ENCODE measurements at places on chromosomes 2 and 18. TPM values are rescaled to one million over a fixed set of nuclear protein-coding genes. Genes with fewer than 3 reads are reported as not detected.

The SERPINB4 gene
- total RNA-seq, result 0.54 TPM

The AQP12B gene
- total RNA-seq, result not detected

The SCN7A gene
- 0.29 TPM for total RNA-seq

The BOLL gene
- total RNA-seq, result not detected

The NMUR1 gene
- 0.29 TPM for total RNA-seq

The TIMM21 gene
- total RNA-seq, result 28.8 TPM

The TBR1 gene
- 2.4 TPM for total RNA-seq

The TSPYL6 gene
- not detected for total RNA-seq

The CYP27A1 gene
- 24.7 TPM for total RNA-seq

The CNDP1 gene
- total RNA-seq, result 0.51 TPM

The SERPINB3 gene
- 0.25 TPM for total RNA-seq

The CNRIP1 gene
- not detected for total RNA-seq

The NYAP2 gene
- not detected for total RNA-seq

The CYP1B1 gene
- total RNA-seq, result 2.4 TPM

DNA sequence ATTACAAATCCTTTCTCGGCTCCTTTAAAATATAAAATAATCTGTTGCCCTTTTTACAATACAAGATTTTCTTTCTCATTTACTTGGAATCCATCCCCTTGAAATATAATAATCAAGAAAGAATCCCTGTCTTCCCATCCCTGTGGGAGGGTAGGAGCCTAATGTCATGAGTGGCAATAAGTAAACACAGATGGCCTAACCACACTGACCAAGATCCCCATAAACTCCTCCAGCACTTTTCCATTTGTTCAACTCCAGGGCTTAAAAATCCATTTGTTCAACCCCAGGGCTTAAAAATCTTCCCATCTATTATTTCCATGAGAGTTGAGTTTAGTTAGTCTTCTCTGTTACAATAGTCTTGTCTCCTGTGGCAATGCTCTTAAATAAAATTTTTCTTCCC lies 297.6 kb downstream of the CDH7 start:
- no peak for DNase-seq

DNA sequence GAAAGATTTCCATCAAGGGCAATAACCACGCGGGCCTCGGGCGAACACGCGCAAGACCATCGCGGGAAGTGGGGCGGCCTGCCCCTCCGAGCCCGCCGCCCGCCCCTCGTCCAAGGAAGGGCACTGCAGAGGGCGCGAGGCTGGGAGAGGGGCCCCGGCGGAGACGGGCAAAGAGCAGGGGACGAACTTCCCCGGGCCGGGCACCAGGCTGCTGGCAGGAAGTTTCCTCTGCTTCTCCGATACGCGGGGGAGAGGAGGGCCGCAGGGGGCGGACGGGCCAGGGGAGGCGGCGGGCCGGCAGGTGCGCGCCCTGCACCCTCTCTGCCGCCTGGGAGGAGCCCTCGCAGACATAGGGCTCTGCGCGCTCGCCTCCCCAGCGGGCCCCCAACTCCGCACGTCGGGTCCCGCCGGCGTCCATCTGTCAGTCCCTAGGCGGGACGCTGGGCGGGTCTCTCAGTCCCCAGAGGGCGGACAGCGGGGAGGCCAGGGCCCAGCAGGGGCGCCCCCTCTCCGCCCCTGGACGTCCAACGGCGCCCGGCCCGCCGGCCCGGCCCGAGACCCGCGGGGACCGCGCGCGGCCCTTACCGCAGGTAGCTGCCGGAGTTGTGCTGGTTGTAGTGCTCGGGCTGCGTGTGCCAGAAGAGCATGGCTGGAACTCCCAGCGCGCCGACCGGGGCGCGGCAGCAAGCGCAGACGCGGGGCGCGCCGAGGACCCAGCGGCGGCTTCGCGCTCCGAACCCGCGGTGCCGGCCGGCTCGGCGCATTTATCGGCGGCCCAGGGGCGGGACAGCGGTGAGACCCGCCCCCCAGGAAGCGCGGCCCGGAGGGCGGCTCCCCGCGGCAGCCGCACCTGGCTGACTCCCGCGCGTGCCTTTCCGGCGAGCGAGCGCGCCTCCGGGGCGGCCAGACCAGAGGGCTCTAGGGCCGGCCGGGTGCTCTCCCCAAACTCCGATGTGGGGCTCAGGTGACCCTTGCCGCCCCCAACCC lies at the start of gene TFCP2L1:
Gene TFCP2L1, minus strand, starts transcription at position 740 of the 987 bp plus-strand sequence. Its CDS starts 93 bp downstream, at position 647.
- peak; percentile 86 for DNase-seq

DNA sequence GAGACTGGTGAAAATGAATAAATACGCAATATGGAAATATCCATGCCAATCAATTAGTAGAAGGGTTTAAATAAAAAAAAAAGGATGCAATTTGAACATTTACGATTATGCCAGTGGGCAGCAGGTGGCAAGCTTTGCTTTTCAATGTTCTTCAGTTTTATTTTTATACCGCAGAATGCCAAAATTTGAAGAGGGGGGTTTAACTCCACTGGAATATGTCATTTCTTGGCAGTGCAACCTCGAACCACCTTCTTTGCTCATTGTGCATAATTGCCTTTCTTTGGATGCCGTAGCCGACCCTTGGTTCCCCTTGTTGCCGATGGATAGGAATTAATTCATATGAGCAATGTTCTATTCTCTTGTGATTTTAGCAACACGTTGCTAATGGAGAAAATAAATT lies 88.0 kb downstream of the LTBP1 start:
- no peak for DNase-seq

DNA sequence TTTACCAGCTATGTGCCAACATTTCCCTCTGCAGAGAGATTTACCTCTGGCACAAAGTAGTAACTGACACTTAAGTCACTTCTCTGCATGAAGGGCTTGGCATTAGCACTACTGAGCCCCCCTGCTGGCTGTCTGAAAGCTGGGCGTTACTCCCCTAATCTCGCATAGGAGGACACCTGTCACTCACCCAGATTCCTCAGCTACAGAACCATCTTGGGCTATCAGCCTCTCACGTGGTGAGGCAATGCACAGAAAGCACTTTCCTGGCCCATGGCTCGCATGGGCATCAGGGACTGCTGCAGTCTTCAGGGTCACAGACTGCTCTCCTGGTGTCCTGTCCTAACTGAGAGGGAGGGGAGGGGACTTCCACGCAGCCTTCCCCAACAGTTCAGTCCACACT lies 12.0 kb downstream of the SERPINE2 start:
- DNase-seq, result peak; percentile 96

DNA sequence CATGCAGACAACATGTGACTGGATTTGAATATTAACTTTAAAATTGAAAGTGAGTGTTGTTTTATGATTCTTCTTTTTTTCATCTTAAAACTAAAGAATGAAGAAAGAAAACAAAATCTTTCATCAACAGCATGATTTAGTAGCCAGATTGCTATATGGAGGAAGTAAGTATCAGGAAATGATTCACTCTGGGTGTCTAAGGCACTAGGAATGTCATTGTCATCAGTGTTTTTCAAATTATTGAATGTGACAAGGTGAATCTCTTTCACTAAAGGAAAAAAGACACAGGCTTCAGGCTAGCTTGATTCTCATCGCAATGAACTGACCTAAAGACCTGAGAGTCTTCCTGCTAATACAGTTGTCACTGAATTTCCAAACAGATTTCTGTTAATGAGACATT lies 430.1 kb downstream of the FBXO15 start:
- no peak for DNase-seq

GRCh38 chr2:204133476-204133875 lies 196.9 kb downstream of the ICOS start:
- no peak for DNase-seq

DNA sequence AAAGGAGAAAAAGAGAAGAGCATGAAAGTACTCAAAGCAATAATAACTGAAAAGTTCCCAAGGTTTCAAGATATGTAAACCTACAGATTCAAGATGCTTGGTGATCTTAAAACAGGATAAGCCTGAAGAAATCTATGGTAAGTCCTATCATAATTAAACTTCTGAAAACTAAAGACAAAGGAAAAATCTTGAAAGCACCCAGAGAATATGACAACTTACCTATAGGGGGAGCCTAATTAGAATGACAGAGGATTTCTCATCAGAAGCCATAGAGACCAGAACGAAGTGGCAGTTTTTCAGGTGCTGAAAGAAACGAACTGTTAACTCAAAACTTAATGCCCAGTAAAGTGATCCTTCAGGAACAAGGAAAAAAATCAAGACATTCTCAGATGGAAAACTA lies 59.7 kb downstream of the XDH start:
- DNase-seq, result peak; percentile 21

- no peak for DNase-seq
Observed at GRCh38 chr2:79822136-79822535, 309.3 kb downstream of the CTNNA2 start.

GRCh38 chr2:64491426-64491825 lies 32.7 kb upstream of the AFTPH start:
- peak; percentile 26 for DNase-seq

GRCh38 chr2:172953970-172954852 lies 121.4 kb upstream of the MAP3K20 start:
- no peak for DNase-seq

DNA sequence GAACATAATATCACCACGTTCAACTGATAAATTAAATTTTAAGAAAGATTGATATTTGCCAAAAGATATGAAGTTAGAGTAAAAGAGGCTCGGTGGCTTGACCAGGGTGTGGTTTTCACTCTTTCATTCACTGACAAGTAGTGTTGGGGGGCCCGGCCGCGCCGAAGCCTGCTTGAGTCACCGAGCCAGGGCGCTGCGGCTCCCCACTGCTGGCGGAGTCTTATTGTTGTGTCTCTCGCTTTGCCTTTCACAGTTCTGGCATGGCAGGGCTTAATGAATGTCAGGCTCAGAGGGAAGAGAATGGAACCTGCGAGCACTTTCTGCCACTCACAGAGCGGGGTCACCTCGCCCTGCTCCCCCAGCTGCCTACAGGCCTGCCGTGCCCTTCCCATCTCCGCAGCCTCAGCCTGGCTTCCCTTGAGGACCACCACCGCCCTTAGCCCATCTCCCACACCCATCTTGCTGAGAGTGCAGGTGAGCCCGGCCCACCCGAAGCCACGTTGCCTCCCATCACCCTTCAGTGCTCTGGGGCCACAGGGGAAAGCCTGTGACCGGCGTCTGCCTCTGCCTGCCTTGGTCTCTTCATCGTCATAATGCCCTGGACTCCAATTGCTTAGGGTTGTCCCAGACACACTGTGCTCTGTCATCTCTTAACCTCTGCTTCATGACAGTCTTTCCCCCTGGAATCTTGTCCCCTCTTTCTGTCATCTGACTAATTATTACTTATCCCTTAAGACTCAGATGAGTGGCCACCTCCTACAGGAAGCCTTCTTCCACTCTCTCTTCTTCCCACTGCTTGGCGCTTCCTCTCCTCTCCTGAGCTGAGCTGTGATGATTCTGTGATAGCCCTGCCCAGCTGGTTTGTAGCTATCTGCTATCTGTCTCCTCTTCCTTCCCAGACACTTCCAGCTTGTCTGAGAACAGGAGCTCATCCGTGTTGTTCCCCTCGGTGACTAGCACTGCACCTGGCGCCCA lies 142.5 kb downstream of the FAM210A start:
- DNase-seq, result no peak

- no peak for DNase-seq
Observed at GRCh38 chr2:220043155-220043989, 415.9 kb downstream of the SLC4A3 start.

DNA sequence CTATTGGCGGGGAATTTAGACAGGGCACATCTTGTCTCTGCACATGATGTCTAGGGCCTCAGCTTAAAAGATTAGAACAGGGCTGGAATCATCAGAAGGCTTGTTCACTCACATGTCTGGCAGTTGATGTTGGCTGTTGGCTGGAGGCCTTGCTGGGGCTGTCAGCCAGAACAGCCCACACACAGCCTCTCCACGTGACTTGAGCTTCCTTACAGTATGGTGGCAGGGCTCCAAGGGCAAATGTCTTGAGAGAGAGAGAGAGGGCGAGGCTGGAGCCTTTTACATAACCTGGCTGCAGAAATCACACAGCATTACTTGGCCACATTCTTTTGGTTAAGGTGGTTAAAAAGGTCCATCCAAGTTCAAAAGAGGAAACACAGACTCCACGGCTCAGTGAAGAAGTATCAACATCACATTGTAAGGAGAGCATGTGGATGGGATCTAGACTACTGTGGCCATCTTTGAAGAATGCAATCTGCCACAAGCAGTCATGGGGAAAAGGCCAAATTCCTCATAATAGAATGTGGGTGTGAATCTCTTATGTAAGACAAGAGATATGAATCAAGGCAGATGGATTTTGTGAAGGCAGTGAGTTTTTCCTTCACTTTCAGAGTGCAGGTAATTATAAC lies 30.4 kb downstream of the SRSF7 start:
- no peak for DNase-seq

- DNase-seq, result no peak
Observed at GRCh38 chr18:23330423-23330822, 122.7 kb upstream of the RIOK3 start.

DNA sequence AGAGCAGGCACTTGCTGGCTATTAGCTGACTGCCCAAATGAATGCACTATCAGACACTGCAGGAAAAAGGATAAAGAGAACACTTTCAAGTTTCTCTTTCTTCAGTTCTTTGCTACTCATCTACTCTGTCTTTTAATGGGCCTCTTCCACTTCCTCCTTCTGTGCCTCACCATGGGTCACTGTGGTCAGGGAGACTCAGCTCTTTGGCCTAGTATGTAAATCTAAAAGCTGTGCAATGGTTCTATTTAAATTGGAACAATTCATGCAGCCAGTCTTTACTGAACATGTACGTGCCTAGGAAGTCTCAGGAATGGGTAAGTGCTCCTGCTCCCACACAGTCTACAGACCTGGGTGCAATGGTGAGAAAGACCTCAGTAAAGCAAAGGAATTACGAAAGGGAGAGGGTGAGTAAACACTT lies 79.1 kb upstream of the DNMT3A start:
- no peak for DNase-seq

DNA sequence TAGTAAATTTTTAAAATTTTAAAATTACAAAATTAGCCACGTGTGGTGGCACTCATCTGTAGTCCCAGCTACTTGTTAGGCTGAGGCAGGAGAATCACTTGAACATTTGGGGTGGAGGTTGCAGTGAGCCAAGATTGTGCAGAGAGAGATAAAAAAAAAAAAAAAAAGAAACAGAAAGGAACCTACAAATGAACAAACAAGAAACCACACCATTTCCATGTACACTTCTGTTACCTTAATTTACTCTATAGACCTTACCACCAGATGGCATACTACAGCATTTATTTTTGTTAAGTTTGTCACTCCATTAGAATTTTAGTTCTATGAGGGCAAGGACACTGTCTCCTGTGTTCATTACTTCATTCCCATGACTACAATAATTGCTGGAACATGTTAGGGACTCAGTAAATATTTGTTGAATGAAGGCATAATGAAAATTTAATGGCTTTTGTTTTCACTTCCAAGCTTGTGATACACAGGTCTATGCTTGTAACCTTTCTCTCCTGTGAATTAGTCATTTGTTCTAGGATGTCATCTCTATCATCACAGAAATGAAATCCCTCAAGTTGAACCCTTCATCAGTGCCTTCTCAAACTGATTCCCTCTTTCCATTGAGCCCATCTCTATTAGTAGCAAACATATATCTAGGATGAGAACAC lies 76.0 kb downstream of the ARHGAP15 start:
- no peak for DNase-seq

GRCh38 chr18:46130061-46130460 lies 25.9 kb downstream of the HAUS1 start:
- DNase-seq, result no peak

GRCh38 chr2:127100251-127101047 lies 6.5 kb downstream of the BIN1 start:
- peak; percentile 50 for DNase-seq

- DNase-seq, result no peak
Observed at GRCh38 chr2:239245107-239245506, 155.7 kb downstream of the HDAC4 start.

GRCh38 chr18:4510711-4511110 lies 55.6 kb upstream of the DLGAP1 start:
- peak; percentile 49 for DNase-seq

GRCh38 chr2:72103690-72104089 lies 44.0 kb downstream of the CYP26B1 start:
- no peak for DNase-seq

- no peak for DNase-seq
Observed at GRCh38 chr18:10006311-10006893, 92.6 kb downstream of the VAPA start.

Data from endodermal cell (in vitro differentiated cells).